ENCODE measurements at places on chromosomes 12 and 14. TPM values are rescaled to one million over a fixed set of nuclear protein-coding genes. Genes with fewer than 3 reads are reported as not detected.

DNA sequence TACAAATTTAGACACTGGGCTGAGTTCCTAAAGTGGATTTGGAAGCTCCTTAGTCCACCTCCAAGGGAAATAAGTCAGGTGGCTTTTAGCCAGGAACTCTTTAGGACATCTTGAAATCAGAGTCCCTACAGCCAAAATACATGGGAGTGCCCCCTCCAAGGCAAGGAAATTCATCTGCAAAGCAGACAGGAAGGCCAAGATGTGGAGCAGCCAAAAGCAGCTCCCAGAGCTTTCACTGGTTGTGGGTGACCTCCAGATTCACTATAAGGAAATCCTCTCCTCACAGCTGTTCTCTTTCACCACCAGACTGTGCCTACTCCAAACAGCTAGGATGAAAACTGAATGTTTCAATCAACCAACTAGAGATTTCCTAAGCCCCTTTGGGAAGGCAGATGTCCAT, 6.6 kb downstream of the TTC9 start:
- H3K36me3 ChIP-seq: peaks cover 59% of the 10 kb centered on the region
- H3K4me3 ChIP-seq: no peak overlapping the region
- H3K4me1 ChIP-seq: peaks cover 78% of the 10 kb centered on the region
- H3K27ac ChIP-seq: no peak overlapping the region
- no peak for DNase-seq
- no peaks in the 10 kb centered on the region for H3K27me3 ChIP-seq

DNA sequence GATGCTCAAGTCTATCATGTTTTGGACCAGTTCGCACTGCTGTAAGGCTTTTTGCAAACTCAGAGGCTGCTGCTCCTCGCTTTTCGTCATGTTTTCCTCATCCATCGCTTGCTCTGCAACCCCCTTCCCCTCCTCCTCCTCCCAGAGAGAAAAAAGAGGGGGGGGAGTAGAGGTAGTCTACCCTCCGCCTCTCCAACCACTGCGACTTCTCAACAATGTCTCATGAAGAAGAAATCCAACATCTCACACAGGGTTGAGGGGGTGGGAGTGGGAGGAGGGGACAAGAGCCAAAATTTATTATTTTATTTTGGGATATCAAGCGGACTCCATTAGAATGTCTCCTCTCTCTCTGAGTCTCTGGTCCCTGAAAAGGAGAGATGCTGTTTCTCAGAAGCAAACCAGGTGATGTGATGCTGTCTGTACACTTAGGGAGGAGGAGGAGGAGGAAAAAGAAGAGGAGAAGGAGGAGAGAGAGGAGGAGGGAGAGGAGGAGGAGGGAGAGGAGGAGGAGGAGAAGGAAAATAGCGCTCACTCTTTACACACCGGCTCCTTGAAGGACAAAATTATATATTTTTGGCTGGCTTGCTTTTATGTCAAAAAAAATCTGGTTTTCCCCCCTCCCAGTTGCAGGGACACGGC, 520 bp downstream of the KSR2 start:
- peaks cover 6% of the 10 kb centered on the region for H3K4me1 ChIP-seq
- DNase-seq: no peak
- peaks cover 50% of the 10 kb centered on the region for H3K27me3 ChIP-seq
- no peak overlapping the region for H3K27ac ChIP-seq

DNA sequence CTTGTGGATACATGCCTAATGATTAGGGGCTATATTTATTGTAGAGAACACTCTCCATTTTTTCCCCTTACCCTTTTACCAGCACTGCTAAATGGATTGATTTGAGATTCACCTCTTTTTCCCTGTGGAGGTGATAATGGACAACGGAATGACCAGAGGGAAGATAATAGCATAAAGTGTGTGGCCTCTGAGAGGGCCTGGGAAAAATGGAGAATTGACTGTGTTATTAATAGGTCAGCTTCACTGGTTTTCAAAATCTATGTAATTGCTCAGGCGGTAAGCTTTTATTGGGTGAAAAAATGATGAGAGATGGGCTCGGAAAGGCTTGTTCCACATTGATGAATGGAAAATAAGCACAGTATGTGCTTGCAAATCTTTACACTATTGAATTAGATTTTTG, 15.8 kb downstream of the FLRT2 start:
- H3K36me3 ChIP-seq: no peaks in the 10 kb centered on the region
- no peak overlapping the region for H3K4me3 ChIP-seq
- H3K27ac ChIP-seq: no peak overlapping the region
- no peak for DNase-seq
- no peaks in the 10 kb centered on the region for H3K27me3 ChIP-seq

DNA sequence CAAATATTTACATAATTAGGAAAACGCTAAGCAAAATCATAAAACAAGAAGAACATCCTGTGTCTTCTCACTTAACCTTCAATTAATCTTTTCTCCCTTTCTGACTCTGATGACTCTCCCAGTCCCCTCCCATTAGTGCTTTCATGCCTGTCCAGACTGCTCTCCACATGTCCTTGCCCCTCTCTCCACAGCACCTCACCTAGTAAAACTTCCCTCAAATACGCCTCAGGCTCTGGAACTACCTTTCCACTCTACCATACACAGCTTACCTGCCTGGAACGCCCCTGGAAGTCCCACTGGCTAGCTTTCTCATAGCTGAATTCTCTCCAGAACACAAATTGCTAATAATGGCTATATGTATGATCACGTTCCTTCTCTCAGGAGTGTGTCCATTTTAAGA, 44.7 kb downstream of the SLC5A8 start:
- H3K36me3 ChIP-seq: no peaks in the 10 kb centered on the region
- H3K27ac ChIP-seq: no peak overlapping the region
- no peaks in the 10 kb centered on the region for H3K4me1 ChIP-seq
- H3K27me3 ChIP-seq: no peaks in the 10 kb centered on the region

DNA sequence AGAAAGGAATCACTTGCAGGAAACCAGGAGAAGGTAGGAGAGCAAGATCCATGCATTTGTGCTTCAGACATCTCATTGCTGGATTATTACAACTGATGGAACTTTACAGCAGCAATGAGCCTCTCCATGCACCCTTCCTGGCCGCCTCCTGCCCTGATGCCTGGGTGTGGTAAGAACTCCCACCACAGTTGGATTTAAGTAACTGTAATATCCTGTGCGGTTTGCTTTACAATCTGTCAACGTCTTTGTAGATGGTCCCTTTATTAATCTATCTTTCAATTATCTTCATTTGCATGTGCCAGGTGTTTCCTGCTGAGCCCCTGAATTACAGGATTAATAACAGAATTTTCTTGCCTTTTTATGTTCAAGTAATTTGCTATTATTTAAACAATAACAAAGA, 1300.5 kb upstream of the TMEM132C start:
- H3K4me3 ChIP-seq: no peak overlapping the region
- H3K27me3 ChIP-seq: no peaks in the 10 kb centered on the region
- H3K36me3 ChIP-seq: no peaks in the 10 kb centered on the region
- H3K27ac ChIP-seq: no peak overlapping the region
- DNase-seq: no peak

- H3K4me3 ChIP-seq: no peak overlapping the region
- no peak overlapping the region for H3K27ac ChIP-seq
- H3K4me1 ChIP-seq: peaks cover 13% of the 10 kb centered on the region
Measured at GRCh38 chr14:72876005-72876709, 17.7 kb downstream of the DPF3 start.

ACOT6 gene
- total RNA-seq: not detected

- H3K27me3 ChIP-seq: no peaks in the 10 kb centered on the region
- no peak for DNase-seq
- no peaks in the 10 kb centered on the region for H3K36me3 ChIP-seq
- H3K4me1 ChIP-seq: peaks cover 12% of the 10 kb centered on the region
Measured at GRCh38 chr14:95256776-95257060, 63.0 kb downstream of the CLMN start.

KLHL33 gene
- 0.05 TPM for total RNA-seq

CMA1 gene
- total RNA-seq: not detected
